ENCODE measurements at places on chromosomes 2 and 18. TPM values are rescaled to one million over a fixed set of nuclear protein-coding genes. Genes with fewer than 3 reads are reported as not detected.

- H3K27ac ChIP-seq = no peak overlapping the region
- no peaks in the 10 kb centered on the region for H3K4me1 ChIP-seq
- H3K4me3 ChIP-seq = no peak overlapping the region
- H3K27me3 ChIP-seq = no peaks in the 10 kb centered on the region
- no peaks in the 10 kb centered on the region for H3K36me3 ChIP-seq
- no peak for DNase-seq
Observed at GRCh38 chr2:119010336-119010735, 68.3 kb downstream of the MARCO start.

- H3K27ac ChIP-seq = no peak overlapping the region
- H3K4me1 ChIP-seq = no peaks in the 10 kb centered on the region
- no peak for DNase-seq
- H3K27me3 ChIP-seq = no peaks in the 10 kb centered on the region
- no peak overlapping the region for H3K4me3 ChIP-seq
Observed at GRCh38 chr2:121670181-121670580, 20.9 kb upstream of the CLASP1 start.

DNA sequence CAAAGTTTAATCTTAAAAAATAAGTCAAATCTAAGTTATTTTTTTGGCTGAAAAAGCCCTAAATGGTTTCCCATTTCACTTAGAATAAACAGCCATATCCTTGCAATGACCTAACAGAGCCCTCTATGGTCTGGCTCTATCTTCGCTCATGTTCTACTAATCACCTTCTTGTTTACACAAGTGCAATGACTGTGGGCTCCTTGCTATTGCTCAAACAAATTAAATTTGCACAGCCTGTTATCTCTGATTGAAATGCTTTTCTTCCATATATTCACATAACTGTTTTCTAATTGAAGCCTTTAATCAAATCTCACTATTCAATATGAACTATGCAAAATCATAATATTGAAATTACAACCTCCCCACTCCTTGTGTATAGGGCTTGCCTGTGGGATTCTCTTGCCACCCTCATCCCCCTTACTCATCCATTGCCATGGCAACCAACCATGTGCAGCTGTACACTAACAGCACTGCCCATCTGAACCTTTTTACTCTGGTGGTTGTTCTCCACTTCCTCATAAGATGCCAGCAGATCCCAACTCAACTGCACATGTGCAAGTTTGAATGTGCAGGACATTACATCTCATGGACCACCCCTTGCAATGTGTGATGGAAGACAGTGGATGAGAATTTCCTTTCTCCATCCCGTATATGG lies 1083.2 kb downstream of the SOCS6 start:
- H3K27ac ChIP-seq = no peak overlapping the region
- H3K4me1 ChIP-seq = no peaks in the 10 kb centered on the region
- no peak for DNase-seq
- H3K27me3 ChIP-seq = no peaks in the 10 kb centered on the region

GRCh38 chr2:236668531-236668969 lies 98.9 kb downstream of the ACKR3 start:
- no peaks in the 10 kb centered on the region for H3K27me3 ChIP-seq
- H3K27ac ChIP-seq = no peak overlapping the region
- peaks cover 3% of the 10 kb centered on the region for H3K4me1 ChIP-seq
- H3K36me3 ChIP-seq = no peaks in the 10 kb centered on the region
- no peak overlapping the region for H3K4me3 ChIP-seq

Gene CYP27A1
- total RNA-seq = 31.6 TPM

Gene SNX17
- 133 TPM for total RNA-seq

Gene NXPH2
- not detected for total RNA-seq

Data from thoracic aorta (tissue), 2 donors.